ENCODE measurements at places on chromosomes 5 and 9.

DNA sequence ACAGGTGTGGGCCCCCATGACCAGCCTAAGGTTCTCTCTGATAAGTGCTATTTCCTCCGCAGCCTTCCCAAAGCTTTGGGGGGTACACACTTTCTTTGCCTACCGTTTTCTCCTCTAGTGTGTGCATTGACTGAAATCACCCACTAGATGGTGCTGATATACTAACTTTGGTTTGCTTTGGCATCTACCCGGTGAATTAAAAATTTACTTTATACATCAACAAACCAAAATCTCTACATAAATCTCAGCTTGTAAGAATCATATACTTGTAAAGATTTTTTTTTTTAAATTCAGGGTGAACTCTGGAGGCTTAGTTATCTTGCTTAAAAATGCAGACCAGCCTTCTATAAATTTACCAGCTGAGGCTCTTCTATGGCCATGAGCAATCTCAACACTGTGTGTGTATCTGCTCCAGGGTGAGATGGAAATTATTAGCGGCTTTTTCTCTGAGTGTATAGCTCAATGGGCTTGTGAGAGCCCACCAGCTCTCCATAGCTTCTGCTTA lies 475.7 kb upstream of the TNC start:
- DNase-seq: peak; percentile 48

DNA sequence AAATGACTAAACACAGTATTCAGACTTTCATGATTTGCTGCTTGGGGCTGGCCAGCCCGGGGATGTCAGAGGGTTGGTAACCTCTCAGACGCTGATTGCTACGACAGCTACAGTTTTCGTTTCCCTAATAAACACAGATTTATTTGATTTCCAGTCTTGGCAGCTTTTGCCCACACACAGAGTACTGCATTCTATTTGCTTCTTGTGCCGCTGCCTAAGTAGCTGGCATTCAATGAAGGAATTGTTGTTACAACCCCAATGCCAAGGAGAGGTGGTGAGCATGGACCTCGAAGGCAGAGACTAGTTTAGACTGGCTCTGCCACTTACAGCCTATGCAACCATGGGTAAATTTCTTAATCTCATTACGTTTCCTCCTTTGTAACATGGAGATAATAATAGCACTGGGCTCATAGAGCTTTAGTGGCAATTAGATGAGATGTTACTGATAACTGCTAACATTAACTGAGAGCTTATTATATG lies 247.1 kb upstream of the PANK3 start:
- peak; percentile 41 for DNase-seq

DNA sequence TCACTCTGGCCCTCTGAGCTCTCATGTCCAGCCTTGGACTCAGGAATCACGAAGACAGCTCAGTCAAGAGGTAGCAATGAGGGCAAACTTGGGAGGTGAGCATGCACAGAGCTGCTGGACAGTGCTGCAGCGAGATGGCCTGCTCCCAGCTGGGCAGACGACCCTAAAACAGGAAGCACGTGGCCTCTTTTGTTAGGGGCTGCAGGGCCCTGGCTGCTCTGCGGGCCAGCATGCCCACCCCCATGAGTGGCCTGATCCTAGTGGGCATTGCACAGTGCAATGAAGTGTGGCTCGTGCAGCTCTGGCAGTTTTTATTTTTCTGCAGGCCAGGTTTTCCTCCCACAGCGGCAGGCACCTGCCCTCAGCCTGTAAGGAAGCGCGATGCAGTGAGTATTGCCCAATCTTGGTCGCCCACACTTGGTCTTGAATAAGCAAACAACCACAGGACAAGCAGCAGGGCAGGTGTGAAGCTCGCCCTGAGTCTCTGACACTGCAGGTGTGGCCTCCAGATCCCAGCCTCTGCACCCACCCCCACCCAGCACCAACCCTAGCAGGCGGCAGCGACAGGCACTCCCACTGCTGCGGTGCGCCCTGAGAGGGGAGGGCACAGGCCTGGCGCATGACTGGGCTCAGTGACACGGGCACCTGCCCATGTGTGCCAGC lies 60.8 kb downstream of the SEMA4D start:
- no peak for DNase-seq

DNA sequence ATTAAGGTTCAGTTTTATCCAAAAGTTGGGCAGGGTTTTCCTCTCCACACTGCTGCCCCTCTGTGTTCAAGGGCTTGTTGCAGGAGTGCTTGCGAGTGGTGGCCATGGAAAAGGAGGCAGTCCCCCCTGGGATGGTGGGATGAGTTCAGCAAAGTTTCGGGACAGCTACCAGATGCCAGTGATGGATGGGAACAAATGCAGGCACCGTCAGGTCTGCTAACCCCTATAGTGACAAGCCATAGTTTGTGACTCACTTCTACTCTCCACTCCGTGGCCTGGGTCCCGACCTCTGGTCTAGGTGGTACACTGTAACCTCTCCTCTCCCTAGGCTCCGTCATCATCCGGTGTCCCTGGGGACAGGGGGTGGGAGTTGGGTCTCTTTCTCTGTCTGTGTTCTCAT lies 3.8 kb upstream of the RNF14 start:
- no peak for DNase-seq

- DNase-seq: no peak
These were observed 474.4 kb downstream of the RASEF start for GRCh38 chr9:82588301-82589180.

GRCh38 chr9:27339661-27340284 lies 42.8 kb upstream of the EQTN start:
- no peak for DNase-seq

DNA sequence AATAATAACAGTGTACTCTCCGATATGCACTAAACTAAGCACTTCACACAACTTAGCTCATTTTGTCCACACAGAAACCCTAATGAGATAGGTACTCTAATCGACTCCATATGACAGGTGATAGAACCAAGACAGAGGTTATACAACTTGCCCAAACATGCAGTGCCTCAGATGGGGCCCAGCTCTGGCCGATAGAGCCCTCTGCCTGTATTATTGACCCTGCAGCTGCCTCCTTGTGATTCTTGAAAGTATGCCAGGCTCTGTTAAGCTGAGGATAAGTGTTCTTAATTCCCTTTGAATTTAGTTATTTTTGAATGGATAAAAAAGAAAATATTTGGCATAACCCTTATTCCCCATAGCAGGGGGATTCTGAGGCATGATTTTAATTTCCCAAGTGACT lies 78.5 kb downstream of the HMHB1 start:
- no peak for DNase-seq

- no peak for DNase-seq
These were observed 307.5 kb downstream of the ZNF608 start for GRCh38 chr5:124438903-124439281.

GRCh38 chr5:5719292-5719691 lies 296.8 kb downstream of the ICE1 start:
- no peak for DNase-seq

GRCh38 chr5:119367502-119368237 lies 11.9 kb downstream of the TNFAIP8 start:
- DNase-seq: no peak

DNA sequence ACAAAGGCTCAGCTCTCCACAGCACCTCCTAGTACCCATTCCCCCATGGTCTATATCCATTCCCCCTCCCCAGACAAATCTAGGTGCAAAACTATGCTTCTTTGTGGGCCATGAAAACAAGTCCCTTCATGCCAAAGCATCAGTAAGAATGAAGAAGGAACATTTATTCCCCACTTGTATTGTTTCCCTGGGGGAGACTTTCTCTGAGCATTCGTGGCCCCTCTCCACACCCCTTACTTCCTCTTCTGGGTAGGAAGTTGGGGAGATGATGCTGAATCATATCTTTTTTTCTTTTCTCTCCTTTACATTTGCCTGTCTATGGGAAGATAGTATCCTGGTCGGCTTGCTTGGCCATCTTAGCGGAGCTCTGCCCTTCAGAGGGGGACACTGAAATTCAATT lies 246.8 kb downstream of the NSG2 start:
- DNase-seq: no peak

DNA sequence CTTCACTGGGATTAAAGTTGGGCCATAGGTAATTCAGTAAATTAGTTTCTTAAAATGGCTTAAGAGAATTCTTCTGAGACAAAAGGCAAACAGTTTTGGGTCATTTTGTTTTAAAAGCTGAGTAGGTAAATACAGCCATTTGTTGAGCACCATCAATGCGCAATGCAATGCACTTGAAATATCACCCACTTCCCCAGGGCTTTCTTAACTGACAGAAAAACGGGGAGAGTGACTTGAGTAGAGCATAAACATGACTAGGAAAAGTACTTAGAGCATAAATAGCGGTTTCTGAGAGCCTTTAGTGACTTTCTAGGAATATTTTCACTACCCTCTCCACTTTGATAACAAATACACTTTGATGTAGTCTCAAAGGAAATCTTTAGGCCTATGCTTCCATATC lies 27.2 kb downstream of the MLANA start:
- DNase-seq: no peak

DNA sequence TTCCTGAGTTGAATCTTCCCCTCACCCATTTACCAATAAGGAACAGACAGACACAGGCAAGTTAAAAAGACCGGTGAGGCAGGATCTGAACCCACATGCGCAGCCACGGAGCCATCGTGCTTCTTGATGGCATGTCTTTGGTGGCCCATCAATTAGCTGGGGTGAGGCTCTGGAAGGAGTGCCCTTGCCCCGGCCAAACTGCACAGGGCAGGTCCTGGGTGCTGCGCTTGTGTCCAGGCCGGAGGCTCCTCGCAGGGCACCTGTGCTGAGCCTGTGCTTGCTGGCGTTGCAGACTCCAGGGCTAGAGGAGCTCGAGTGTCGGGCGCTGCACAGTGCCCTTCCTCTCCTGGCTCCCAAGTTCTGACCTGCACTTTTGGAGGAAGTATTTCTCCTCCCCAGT lies 66.4 kb downstream of the PSMB7 start:
- no peak for DNase-seq

- DNase-seq: no peak
These were observed 4.7 kb downstream of the SLC2A6 start for GRCh38 chr9:133474215-133474614.

- peak; percentile 68 for DNase-seq
These were observed 10.2 kb upstream of the TIFAB start for GRCh38 chr5:135462304-135462703.

DNA sequence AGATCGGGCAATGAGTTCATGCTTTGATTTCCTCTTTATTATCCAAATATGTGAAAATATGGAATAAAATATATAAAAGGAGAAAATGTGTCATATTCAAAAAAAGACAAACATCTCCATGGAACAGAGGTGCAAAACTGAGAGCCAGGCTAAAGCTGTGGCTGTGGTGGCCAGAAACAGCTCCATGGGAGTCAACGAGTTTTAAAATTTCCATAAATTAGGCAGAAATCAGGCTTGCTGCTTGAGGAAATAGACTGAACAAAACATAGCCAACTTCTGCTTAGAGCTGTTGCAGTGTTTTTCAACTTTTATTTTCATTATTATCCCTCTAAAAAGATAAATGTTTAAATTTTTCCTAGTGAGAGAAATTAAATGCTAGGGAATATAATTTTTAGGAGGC lies 110.8 kb upstream of the SLC30A5 start:
- DNase-seq: no peak

Data from SK-N-SH (cell line).